ENCODE measurements at places on chromosomes 4 and X. TPM values are rescaled to one million over a fixed set of nuclear protein-coding genes. Genes with fewer than 3 reads are reported as not detected.

CTAG1B gene
- total RNA-seq = not detected

LARP7 gene
- total RNA-seq = 54.5 TPM

PRR32 gene
- not detected for total RNA-seq

FRMD7 gene
- not detected for total RNA-seq

RS1 gene
- total RNA-seq = not detected

XK gene
- total RNA-seq = 0.12 TPM

RTL5 gene
- 0.08 TPM for total RNA-seq

ANOS1 gene
- total RNA-seq = not detected

TMEM271 gene
- not detected for total RNA-seq

DNA sequence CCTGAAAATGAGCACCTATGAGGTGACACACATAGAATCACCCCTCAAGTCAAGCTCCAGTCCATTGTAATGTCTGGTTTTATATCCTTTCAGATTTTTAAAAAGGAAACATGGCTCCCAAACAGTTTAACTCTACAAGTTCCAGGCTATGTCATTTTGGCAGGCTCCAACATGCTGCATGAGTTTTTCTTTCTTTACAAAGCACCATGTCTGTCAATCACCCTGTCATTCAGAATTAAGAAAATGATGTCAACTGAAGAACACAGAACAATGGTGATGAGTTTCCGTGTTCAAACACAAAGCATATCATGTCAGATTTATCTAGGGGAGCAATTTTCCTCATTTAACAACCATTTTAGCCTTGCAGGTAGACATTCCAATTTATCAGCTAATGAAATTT is 106.5 kb downstream of the AMMECR1 start:
- no peak for DNase-seq

- DNase-seq = no peak
Measured at GRCh38 chr4:110617646-110618580, 5.0 kb downstream of the PITX2 start.

GRCh38 chr4:38610521-38610920 is 53.5 kb upstream of the KLF3 start:
- no peak for DNase-seq

GRCh38 chr4:15232366-15233263 is 195.2 kb upstream of the C1QTNF7 start:
- peak; percentile 9 for DNase-seq

DNA sequence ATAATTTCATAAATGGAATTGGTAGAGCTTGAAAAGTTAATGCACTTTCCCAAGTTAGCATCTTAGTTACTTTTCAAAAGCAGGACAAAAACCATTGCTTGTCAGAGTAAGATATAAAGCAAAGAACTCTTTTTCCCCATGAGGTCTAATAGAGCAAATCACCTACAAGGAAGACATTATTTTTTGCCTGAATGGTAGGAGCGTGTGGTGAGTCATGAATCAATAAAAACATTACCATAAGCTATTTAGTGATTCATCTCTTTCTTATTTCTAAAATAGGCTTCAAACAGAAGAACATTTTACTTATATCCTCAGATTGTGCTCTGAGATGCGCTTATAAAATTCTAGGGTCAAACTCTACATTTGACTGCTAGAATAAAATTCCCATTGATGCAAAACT is 109.4 kb upstream of the GPRIN3 start:
- no peak for DNase-seq

- DNase-seq = no peak
Measured at GRCh38 chr4:140993370-140993769, 139.9 kb downstream of the RNF150 start.

GRCh38 chr4:188639479-188640100 is 500.3 kb downstream of the TRIML1 start:
- no peak for DNase-seq

GRCh38 chrX:129039176-129039575 is 484.1 kb downstream of the SMARCA1 start:
- no peak for DNase-seq

- no peak for DNase-seq
Measured at GRCh38 chr4:7943211-7943610, 3.5 kb upstream of the AFAP1 start.

DNA sequence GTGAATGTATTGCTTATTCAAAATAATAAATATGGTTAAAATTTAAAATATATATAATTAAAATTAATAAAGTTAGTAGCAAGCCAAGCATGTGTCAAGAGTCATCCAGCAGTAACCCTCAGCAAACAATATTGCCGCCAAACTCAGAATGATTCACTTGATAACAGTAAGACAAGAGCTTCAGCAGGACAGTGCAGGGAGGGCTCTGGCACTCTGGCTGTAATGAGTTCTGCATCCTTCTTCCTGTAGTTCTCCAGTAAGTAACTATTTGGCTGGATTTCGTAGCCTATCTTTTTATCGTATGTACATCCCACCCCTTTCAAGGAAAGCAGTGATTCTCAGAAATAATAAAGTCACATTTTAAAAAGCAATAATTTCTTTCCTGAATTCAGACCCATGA is 17.6 kb downstream of the OTUD6A start:
- no peak for DNase-seq

DNA sequence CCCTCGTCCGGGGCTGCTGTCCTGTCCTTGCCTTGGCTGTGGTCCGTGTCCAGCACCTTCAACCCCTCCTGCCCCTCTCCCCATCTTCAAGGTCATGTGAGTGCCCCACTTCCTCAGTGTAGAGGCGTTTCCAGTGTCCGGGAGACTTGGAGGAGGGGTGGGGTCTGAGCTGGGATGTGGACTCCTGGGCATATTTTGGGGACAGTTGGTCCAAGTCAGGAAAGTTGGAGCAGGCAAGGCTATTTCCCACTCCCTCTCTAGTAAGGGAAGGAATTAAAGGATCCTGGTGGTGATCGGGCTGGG is 3.0 kb downstream of the PCGF3 start:
- DNase-seq = no peak

GRCh38 chrX:111164728-111165127 is 68.7 kb downstream of the PAK3 start:
- DNase-seq = no peak

GRCh38 chrX:108159028-108159670 is 67.6 kb downstream of the ATG4A start:
- no peak for DNase-seq

- DNase-seq = no peak
Measured at GRCh38 chrX:1561164-1561563, 24.2 kb upstream of the P2RY8 start.
